ENCODE measurements at places on chromosomes 11 and 22.
A peak's percentile ranks its signal among the peaks of the same experiment; 100 is the strongest.

- H3K27ac ChIP-seq = peak overlapping the region; percentile 15
- peaks cover 20% of the 10 kb centered on the region for H3K4me1 ChIP-seq
- no peaks in the 10 kb centered on the region for H3K36me3 ChIP-seq
- peak; percentile 73 for DNase-seq
- no peaks in the 10 kb centered on the region for H3K27me3 ChIP-seq
Observed at GRCh38 chr22:45600790-45601730, 70.6 kb upstream of the ATXN10 start.

GRCh38 chr11:61637277-61637676 is 42.9 kb upstream of the DAGLA start:
- no peaks in the 10 kb centered on the region for H3K36me3 ChIP-seq
- no peak overlapping the region for H3K4me3 ChIP-seq
- H3K27me3 ChIP-seq = no peaks in the 10 kb centered on the region

GRCh38 chr11:63931045-63931444 is 7.8 kb upstream of the NAA40 start:
- no peaks in the 10 kb centered on the region for H3K27me3 ChIP-seq
- no peaks in the 10 kb centered on the region for H3K36me3 ChIP-seq
- DNase-seq = peak; percentile 62
- no peak overlapping the region for H3K4me3 ChIP-seq

GRCh38 chr22:27663812-27664211 is 137.7 kb downstream of the MN1 start:
- no peak overlapping the region for H3K27ac ChIP-seq
- peaks cover 3% of the 10 kb centered on the region for H3K4me1 ChIP-seq
- DNase-seq = no peak
- peaks cover 3% of the 10 kb centered on the region for H3K27me3 ChIP-seq
- H3K36me3 ChIP-seq = no peaks in the 10 kb centered on the region

DNA sequence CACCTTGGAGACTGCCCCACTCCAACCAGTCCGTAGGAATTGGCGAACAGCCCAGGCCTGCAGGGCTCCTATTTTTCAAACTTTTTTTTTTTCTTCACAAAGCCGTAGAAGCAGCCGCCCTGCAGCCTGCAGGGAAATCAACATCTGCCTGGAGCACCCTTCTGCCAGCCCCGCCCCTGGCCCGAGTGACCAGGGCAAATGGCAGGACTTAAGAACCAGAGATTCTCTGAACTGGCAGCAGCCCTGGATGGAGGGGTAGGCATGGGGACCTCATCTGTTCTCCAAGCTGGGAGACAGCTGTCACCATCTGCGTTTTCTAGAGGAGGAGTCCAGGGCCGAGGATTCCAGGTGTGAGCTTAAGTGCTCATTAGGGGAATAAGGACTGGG is 5.6 kb downstream of the SCN2B start:
- no peaks in the 10 kb centered on the region for H3K36me3 ChIP-seq
- no peak overlapping the region for H3K4me3 ChIP-seq

- no peaks in the 10 kb centered on the region for H3K36me3 ChIP-seq
- no peaks in the 10 kb centered on the region for H3K27me3 ChIP-seq
- peaks cover 9% of the 10 kb centered on the region for H3K4me1 ChIP-seq
- H3K4me3 ChIP-seq = no peak overlapping the region
- no peak overlapping the region for H3K27ac ChIP-seq
Observed at GRCh38 chr22:39290724-39291161, 28.7 kb downstream of the RPL3 start.

GRCh38 chr11:10908215-10908951 is 50.5 kb upstream of the ZBED5 start:
- H3K4me1 ChIP-seq = peaks cover 42% of the 10 kb centered on the region
- H3K4me3 ChIP-seq = peak overlapping the region; percentile 38
- peak overlapping the region; percentile 76 for H3K27ac ChIP-seq
- no peaks in the 10 kb centered on the region for H3K36me3 ChIP-seq

DNA sequence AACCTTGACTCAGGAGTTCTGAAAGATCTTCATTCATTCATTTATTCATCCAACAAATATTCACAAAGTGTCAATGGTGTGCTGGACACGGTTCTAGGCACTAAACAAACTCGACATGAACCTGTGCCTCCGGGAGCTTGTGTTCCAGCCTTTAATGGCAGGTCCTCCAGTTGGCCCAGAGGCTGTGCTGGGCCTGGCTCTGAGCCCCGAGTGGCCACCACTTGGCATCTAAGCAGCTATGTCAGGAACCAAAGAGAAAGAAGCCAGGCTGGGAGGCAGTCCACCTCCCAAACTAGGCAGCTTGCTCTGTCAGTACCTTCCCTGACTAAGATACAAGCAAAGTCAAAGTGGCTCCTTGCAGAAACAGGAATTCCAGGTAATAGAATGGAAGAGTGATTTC is 233.6 kb downstream of the BUD13 start:
- no peaks in the 10 kb centered on the region for H3K27me3 ChIP-seq
- H3K4me3 ChIP-seq = no peak overlapping the region
- no peaks in the 10 kb centered on the region for H3K36me3 ChIP-seq

- no peak for DNase-seq
- no peak overlapping the region for H3K27ac ChIP-seq
- no peak overlapping the region for H3K4me3 ChIP-seq
- no peaks in the 10 kb centered on the region for H3K36me3 ChIP-seq
- no peaks in the 10 kb centered on the region for H3K4me1 ChIP-seq
Observed at GRCh38 chr22:34851918-34852662, 213.9 kb upstream of the ISX start.

GRCh38 chr11:44071157-44071556 is 5.1 kb downstream of the ACCS start:
- no peak overlapping the region for H3K27ac ChIP-seq
- no peaks in the 10 kb centered on the region for H3K36me3 ChIP-seq
- H3K27me3 ChIP-seq = no peaks in the 10 kb centered on the region

DNA sequence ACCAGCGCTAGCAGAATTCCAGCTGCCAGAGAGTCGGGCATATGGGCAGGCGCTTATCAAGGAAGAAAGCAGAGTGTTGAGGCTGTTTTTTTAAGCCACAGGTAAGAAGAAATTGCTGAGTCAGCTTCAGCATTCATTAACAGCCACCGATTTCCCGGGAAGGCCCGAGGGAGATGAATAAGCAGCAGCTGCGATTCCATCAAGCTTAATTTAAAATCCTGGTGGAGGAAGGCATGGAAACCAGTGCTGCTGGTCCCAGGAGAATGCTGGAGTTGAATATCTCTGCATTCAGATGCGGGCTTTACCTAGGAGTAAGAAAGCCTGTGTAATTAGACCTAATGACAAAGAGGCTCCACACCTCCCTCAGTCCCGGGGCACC is 168.8 kb downstream of the BRD1 start:
- no peaks in the 10 kb centered on the region for H3K27me3 ChIP-seq
- H3K36me3 ChIP-seq = no peaks in the 10 kb centered on the region
- no peak overlapping the region for H3K4me3 ChIP-seq
- peak; percentile 26 for DNase-seq
- H3K4me1 ChIP-seq = no peaks in the 10 kb centered on the region

- H3K4me1 ChIP-seq = peaks cover 86% of the 10 kb centered on the region
- H3K36me3 ChIP-seq = peaks cover 68% of the 10 kb centered on the region
- H3K27me3 ChIP-seq = no peaks in the 10 kb centered on the region
Observed at GRCh38 chr11:122153746-122154145, 37.7 kb upstream of the BLID start.

GRCh38 chr11:64989416-64989815 is 7.4 kb downstream of the BATF2 start:
- DNase-seq = no peak
- no peak overlapping the region for H3K27ac ChIP-seq
- H3K27me3 ChIP-seq = no peaks in the 10 kb centered on the region

GRCh38 chr11:41836431-41836830 is 377.0 kb upstream of the LRRC4C start:
- no peaks in the 10 kb centered on the region for H3K27me3 ChIP-seq
- no peaks in the 10 kb centered on the region for H3K36me3 ChIP-seq
- no peak overlapping the region for H3K4me3 ChIP-seq
- no peaks in the 10 kb centered on the region for H3K4me1 ChIP-seq
- no peak for DNase-seq

DNA sequence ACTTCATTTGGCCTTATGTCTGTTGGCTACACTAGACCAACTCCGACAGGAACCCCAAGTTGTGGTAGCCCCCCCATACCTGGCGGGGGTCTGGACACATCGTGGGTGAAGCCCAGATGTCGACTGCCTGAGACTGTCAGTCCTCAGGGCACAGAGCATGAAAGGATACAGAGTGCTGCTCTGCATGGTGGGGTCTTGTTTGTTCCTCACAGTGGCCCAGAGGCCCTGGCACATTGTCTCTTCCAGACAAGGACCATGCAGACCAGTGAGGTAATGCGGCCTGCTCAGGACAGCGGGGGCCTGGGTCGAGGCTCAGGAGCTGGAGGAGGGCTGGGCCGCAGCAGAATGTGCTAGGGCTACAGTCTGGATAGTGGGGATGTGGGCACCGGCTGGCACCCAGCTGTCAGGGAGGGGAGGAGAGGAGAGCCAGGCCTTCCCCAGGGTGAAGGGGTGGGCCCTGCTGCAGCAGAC is 14.6 kb downstream of the CAPN5 start:
- H3K4me1 ChIP-seq = peaks cover 23% of the 10 kb centered on the region
- peak; percentile 65 for DNase-seq
- H3K27ac ChIP-seq = no peak overlapping the region
- no peak overlapping the region for H3K4me3 ChIP-seq
- H3K36me3 ChIP-seq = no peaks in the 10 kb centered on the region

DNA sequence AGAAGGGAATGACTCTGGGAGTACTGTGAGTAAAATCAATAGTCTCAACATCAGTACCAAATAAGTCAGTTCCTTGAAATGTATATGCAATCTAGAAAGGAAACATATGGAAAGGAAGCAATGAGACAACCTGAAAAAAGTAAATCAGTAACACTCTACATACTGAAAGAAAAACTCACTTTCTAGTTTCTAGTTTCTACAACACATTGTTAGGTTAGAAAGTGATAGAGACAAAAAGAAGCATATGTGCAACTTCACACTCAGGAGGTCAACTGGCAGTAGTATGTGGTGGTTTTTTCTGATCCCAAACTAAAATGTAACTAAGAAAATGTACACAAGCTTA is 156.5 kb upstream of the SOX6 start:
- no peak overlapping the region for H3K4me3 ChIP-seq
- peaks cover 8% of the 10 kb centered on the region for H3K4me1 ChIP-seq
- no peak overlapping the region for H3K27ac ChIP-seq
- no peak for DNase-seq

- DNase-seq = no peak
- H3K27me3 ChIP-seq = no peaks in the 10 kb centered on the region
- no peak overlapping the region for H3K4me3 ChIP-seq
- H3K36me3 ChIP-seq = peaks cover 10% of the 10 kb centered on the region
- peaks cover 16% of the 10 kb centered on the region for H3K4me1 ChIP-seq
Observed at GRCh38 chr11:63979426-63979825, 5.0 kb downstream of the COX8A start.

DNA sequence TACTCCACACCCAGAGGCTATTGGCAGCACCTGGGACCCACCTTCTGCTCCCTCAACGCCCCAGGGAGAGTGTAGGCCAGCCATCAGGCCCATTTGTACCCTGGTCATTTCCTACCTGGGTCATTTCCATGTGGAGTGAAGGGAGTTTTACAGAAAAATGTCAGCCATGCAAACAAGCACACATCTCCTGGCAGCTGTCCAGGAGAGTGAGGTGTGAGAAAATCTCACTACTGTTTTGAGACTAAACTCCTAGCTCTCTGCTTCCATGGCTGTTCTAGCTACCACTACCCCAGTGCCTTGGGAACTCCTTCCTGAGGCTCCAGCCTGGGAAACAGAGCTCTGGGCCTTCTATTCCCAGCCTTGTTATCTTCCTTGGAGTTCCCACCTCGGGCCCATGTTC is 2.8 kb upstream of the TMPRSS13 start:
- no peak overlapping the region for H3K4me3 ChIP-seq
- no peak for DNase-seq
- no peak overlapping the region for H3K27ac ChIP-seq
- H3K4me1 ChIP-seq = no peaks in the 10 kb centered on the region
- no peaks in the 10 kb centered on the region for H3K36me3 ChIP-seq
- peaks cover 4% of the 10 kb centered on the region for H3K27me3 ChIP-seq

DNA sequence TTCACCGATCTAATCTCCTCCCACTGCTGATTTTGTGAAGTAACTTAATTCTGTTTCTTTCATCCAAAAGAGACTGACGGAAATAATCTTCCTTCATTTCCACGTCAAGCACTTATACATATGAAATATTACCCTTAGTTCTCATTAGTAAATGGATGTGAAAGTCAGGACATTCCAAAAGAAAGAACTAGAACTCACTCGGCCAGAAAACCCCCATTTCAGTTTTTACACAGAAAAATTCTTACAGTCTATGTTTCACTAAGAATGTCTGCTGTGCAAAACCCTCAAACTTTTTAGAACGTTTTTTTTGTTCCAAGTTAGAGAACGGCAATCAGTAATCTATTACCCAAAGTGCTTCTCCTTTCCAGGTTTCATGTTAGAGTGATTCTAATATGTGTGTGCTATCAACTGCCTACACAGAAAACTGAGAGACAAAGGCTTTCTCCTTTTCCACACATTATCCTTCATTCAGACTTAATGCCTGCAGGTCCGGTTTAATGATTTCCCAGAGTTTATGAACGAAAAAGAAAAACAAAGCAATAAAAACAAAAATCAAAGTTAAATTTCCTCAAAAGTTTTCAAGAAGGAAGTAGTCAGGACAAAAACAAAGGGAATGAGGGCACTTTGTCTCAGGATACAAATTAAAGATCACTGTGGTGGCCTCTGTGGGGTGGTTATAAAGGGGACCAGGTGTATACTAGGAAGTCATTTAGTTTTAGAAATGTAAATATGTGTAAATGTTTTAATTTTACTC is 11.3 kb upstream of the SESN3 start:
- H3K4me1 ChIP-seq = no peaks in the 10 kb centered on the region
- DNase-seq = no peak
- H3K27ac ChIP-seq = no peak overlapping the region
- H3K4me3 ChIP-seq = no peak overlapping the region
- no peaks in the 10 kb centered on the region for H3K27me3 ChIP-seq

Measured in osteoblast (primary cell).